ENCODE measurements at places on chromosomes 1 and 21.

DNA sequence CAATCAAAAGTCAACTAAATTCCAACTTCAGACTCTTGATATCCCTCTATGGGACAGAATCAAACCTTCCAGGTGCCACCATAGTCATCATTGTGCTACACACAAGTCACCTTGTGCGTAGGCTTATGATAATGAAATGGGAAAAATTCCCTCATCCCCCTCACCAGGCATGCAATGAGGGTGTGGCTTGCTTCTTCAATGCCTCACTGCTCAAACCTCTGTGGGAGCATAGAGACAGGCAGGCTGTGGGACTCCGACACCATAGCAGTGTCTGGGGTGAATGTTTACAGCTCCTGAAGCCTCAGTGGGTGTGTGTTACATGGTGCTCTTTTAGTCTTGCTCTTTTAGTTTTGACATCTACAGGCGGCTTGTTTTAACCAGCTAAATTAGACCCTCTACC is 42.4 kb downstream of the ZNF697 start:
- DNase-seq, result no peak

DNA sequence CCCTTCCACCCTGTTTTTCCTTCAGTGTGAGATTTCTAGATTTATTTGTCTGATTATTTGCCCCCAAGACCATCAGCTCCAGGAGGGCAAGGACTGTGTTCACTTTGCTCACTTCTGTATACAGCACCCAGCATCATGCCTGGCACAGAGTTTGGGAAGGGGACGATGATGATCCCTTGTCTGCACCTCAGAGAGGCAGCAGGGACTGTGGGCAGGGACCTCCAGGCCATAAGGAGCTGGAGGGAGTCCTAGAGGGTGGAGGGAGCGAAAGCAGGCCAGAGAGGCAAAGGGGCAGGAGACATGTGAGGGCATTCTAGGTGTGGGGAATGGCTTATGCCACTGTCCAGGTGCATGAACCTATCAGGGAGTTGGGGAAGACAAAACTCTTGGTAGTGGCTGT is 32.8 kb downstream of the H3-3A start:
- no peak for DNase-seq

DNA sequence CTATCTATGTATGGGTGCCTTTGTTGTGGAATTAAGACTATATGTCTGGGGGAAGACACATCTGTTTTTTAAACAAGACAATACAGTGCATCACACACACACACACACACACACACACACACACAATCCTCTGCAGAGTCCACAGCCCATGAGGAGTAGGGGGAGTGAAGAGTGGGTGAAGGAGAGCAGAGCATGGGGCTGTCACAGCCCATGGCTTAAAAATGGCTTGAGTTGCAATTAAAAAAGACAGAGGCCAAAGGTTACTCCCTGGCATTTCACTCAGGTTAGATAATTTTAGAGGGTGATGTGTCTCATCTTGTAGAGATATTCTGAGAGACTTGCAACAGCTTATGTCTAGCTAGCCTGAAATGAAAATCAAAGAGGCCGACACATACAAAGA is 176.5 kb upstream of the PLXNA2 start:
- DNase-seq, result no peak

DNA sequence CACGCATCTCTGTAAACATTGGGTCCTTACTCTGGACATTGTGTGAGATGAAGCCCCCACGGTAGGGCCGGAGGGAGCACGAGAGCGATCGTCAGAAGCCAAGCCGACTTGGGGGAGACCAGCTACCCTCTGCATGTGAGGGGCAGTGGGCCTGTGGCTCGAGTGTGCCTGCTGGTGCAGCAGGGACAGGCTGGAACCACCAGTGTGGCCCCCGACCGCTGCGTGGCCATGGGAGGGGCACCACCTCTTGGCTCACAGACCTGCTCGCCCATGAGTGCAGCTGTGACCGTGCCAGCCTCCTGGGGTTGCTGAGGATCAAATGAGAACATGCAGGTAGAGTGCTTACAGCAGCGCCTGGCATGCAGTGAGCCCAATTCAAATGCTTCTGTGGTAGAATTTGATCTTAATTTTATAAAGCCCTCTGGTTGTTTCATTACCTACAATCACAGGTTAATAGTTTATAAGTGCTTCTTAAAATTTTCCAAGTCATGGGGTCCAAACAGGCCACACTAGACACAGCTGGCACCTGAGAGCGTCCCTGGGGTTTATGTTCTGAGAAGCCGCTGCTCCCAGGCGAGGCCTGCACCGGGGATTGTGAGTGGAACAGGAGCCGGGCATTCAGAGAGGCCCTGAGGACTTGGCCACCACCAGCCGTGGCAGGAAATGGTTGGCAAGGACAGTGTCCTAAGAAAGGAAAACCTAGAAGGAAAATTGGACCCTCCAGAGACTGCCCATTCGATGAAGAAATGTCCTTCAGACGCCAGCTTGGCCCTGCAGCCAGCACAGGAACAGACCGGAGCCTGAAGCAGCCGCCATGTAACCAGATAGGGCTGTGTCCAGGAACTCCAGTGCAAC is 22.6 kb upstream of the ADARB1 start:
- DNase-seq, result no peak

DNA sequence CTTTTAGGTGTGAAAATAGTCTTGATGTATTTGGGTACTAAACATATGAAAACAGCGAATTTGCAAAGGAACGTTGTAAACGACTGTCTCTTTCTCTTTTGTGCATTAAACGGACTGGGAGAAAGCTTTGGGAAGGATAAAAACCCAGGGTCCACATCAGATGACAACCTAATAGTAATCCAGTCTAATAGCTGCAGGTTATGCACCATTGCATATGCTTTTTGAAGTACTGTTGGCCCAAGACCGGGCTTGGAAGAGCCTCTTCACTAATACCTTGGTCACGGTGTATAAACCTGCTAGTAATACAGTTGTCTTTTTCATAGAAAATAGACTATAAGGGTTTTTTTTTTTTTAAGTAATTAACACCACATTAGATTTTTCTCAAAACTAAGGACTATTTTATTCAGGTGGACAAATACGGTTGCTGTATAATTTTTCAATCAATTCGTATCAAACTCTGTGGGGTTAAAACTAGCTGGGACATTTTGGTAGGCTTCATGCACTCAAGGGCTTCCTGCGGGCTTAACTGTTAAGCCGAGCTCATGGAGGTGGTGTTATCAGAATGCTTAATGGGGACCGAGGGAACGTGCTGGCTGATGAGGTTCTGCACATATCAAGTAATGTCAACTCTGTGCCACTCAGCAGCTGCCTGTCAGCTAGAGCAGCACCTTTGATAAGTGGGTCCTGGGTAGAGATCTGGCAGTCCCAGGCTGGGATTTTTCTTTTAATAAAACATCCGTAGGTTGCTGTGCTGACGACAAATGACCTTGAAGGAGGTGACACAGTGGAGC is 2.1 kb downstream of the RYR2 start:
- no peak for DNase-seq

GRCh38 chr1:85611856-85612255 is 31.3 kb downstream of the CCN1 start:
- no peak for DNase-seq

DNA sequence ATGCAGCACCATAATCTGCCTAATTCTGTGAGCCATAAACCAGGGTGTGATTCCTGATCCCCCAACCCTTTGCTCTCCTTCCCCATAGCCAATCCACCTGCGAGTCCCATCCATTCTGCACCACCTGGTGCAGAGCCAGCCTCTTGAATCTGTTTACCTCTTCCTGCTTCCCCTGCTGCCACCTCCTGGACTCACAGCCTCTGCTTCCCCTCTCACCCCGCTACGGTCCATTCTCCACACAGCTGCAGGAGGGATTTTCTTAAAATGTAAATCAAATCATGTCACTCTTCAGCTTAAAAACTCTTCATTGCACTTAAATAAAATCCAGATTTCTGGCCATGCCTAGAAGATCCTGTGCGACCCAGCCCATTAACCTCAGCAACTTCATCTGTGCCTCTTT is 186.7 kb downstream of the FOXD2 start:
- DNase-seq, result no peak

GRCh38 chr1:198465201-198466144 is 75.0 kb downstream of the ATP6V1G3 start:
- DNase-seq, result no peak

DNA sequence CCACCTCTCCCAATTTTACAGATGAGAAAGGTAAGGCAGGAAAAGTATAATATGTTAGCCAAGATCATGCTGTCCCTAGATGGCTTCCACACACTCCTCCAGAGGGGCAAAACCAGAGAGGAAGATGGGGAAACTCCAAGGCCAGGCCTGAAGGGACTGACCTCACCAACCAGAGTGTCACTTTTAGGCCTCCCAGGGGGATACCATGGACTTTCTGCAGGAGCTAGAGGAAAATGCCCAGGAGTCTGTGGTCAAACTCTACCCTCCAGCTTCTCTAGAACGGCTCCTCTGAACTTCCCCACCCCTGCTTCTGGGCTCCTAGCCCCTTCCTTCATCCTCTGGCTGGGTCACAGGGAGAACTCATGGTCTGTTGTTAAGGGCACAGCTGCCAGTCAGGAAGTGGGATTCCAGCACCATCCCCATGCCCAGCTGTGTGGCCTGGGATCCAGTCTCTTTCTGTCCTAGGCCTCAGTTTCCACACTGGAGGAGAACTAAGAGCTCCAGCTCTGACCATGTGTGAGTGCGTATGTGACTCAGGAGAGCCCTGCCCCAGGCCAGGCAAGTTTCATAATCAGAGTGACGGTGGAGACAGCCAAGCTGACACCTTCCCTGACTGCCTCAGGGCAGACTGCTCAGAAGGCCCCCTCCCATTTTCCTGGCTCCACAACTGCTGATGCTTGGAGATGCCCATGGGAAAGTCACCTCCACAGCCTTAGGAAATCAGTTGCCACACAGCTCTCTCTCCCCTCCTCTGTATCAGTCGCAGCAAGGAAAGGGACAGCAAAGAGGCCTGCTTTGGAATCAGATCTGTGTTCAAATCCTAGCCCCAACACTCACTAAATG is 1.9 kb downstream of the IGSF8 start:
- DNase-seq, result no peak

- DNase-seq, result no peak
Measured at GRCh38 chr1:246565751-246566127, 322 bp downstream of the TFB2M start.

GRCh38 chr1:24640288-24640687 is 2.8 kb upstream of the SRRM1 start:
- DNase-seq, result no peak

GRCh38 chr1:155013632-155014031 is 11.0 kb downstream of the ZBTB7B start:
- DNase-seq, result no peak

DNA sequence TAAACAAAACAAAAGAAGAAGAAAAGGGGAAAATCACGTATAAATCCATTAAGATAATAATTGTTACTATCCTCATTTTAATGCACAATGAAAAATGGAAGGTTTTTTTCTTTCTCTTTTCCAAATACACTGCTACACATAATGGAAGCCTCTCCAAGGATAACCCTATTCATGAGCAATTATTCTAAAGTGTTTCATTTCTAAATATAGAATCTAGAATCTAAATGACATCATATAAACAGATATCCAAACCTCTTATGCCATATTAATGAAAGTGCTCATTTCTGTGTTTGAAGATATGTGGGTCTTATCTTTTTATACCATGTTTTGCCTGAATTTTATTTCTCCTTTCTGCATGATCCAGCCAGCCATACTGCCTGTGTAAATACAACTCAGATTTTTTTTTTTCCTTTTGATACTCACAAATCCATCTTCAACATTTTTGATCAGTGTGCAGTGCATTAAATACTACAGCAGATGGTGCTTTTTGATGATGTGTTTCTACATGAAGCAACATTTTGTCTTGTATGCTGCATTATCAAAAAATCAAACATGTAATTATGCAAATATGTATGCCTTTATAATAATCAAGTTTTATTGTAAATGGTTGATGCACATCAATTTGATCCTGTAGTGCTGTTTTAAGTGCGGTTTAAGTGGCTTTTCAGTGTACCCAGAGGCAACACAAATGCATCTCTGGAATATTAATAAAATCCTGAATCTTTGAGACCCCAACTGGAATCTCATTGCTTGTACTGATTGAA is 625.6 kb upstream of the PTBP2 start:
- DNase-seq, result no peak

Measured in BE2C (cell line).